ENCODE measurements at places on chromosomes 12 and 14.

GRCh38 chr12:45289245-45290215, 73.6 kb downstream of the ANO6 start:
- DNase-seq: no peak
- no peaks in the 10 kb centered on the region for H3K27me3 ChIP-seq
- H3K27ac ChIP-seq: no peak overlapping the region
- no peaks in the 10 kb centered on the region for H3K4me1 ChIP-seq
- no peaks in the 10 kb centered on the region for H3K36me3 ChIP-seq
- no peak overlapping the region for H3K4me3 ChIP-seq

DNA sequence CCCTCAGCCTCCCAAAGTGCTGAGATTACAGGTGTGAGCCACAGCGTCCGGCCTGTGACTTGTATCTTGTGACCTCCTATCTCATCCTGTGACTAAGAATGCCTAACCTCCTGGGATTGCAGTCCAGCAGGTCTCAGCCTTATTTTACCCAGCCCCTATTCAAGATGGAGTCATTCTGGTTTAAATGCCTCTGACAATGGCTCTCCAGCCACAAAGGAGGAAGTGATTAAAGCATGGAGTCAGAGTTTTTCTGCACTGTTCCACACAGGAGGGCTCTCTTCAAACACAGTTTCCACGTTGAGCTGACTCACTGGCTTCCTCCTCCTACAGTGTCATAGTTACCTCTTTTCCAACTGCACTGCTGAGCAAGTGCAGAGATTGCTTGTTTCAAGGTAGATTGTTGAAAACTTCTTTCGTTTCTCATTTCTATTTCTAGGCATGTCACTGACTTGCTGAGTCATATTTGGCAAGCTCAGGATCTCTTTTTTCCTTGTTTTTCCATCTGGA, 383.8 kb downstream of the PCNX1 start:
- no peaks in the 10 kb centered on the region for H3K36me3 ChIP-seq
- DNase-seq: no peak
- no peaks in the 10 kb centered on the region for H3K4me1 ChIP-seq
- H3K27ac ChIP-seq: no peak overlapping the region

- no peak overlapping the region for H3K27ac ChIP-seq
- H3K4me1 ChIP-seq: no peaks in the 10 kb centered on the region
- DNase-seq: no peak
- no peaks in the 10 kb centered on the region for H3K36me3 ChIP-seq
Measured at GRCh38 chr12:71721783-71722505, 32.7 kb upstream of the RAB21 start.

DNA sequence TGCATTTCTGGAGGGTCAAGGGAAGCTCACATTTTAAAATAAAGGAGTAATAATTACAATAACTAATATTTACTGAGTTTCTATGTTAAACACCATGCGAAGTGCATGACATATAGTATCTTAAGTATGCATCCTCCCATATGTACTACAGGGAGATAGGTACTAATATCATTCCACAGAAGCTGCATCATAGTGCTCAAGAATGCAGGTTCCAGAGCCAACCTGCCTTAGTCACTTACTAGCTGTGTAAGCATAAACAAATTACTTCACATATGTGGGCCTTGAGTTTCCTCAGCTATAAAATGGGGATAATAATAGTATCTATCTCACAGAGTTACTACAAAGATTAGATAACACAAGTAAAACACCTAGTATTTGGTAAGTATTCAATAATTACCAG, 18.3 kb downstream of the ARMH4 start:
- H3K27ac ChIP-seq: no peak overlapping the region
- peaks cover 27% of the 10 kb centered on the region for H3K36me3 ChIP-seq
- H3K27me3 ChIP-seq: no peaks in the 10 kb centered on the region
- no peaks in the 10 kb centered on the region for H3K4me1 ChIP-seq
- DNase-seq: no peak

GRCh38 chr12:68759852-68760251, 13.9 kb downstream of the SLC35E3 start:
- H3K27me3 ChIP-seq: no peaks in the 10 kb centered on the region
- DNase-seq: no peak

DNA sequence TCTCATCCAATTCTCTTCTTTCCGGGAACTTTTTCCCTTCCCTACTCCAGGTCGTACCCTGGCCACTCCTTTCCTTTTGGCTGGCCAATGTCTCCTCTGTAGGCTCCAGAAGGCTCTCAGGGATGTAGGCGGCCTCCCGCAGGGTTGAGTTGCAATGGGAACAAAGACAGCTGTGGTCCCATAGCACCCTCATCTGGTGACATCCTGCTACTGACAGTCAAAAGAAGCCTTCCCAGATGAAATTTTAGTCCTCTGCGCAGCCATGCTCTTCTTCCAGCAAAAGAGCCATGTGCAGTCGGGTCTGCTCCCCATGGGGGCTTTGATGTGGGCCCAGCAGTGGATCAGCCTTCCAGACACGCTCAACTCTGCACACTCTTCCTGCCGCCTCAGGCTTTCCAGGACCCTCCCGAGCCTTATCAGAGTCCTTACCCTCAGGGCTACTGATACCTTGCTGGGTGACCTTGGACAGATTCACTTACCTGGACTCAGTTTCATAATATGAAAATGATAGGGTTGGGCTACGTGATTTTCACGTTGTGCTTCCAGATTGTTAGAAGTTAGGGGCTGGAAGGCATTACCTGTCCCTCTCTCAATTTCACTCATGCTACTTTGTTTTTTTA, 5.5 kb upstream of the CELA1 start:
- no peaks in the 10 kb centered on the region for H3K27me3 ChIP-seq
- H3K27ac ChIP-seq: no peak overlapping the region
- H3K4me3 ChIP-seq: no peak overlapping the region
- DNase-seq: peak; percentile 91

GRCh38 chr12:64889434-64890216, 65.2 kb downstream of the TBC1D30 start:
- peaks cover 7% of the 10 kb centered on the region for H3K4me1 ChIP-seq
- no peak overlapping the region for H3K4me3 ChIP-seq
- peak; percentile 51 for DNase-seq

DNA sequence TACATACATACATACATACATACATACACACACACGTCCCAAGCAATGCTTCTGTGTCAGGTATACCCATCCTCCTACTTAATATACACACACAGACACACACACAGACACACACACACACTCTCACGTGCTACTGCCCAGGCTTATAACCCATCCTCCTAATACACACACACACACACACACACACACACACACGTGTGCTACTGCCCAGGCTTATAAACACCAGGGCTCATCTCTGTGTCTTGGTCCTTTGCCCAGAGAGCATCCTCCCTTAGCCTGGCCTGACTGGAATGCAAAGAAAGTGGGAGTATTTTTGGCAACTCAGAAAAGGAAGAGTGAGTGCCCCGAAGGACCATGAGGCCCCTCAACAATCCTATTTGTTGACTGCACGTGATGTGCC, 129.0 kb downstream of the RBM19 start:
- no peak overlapping the region for H3K27ac ChIP-seq
- no peak overlapping the region for H3K4me3 ChIP-seq
- no peak for DNase-seq
- no peaks in the 10 kb centered on the region for H3K4me1 ChIP-seq
- no peaks in the 10 kb centered on the region for H3K27me3 ChIP-seq
- H3K36me3 ChIP-seq: no peaks in the 10 kb centered on the region

GRCh38 chr14:101233391-101233790, 327.9 kb upstream of the DIO3 start:
- no peak overlapping the region for H3K4me3 ChIP-seq
- no peak overlapping the region for H3K27ac ChIP-seq
- no peak for DNase-seq
- no peaks in the 10 kb centered on the region for H3K36me3 ChIP-seq

DNA sequence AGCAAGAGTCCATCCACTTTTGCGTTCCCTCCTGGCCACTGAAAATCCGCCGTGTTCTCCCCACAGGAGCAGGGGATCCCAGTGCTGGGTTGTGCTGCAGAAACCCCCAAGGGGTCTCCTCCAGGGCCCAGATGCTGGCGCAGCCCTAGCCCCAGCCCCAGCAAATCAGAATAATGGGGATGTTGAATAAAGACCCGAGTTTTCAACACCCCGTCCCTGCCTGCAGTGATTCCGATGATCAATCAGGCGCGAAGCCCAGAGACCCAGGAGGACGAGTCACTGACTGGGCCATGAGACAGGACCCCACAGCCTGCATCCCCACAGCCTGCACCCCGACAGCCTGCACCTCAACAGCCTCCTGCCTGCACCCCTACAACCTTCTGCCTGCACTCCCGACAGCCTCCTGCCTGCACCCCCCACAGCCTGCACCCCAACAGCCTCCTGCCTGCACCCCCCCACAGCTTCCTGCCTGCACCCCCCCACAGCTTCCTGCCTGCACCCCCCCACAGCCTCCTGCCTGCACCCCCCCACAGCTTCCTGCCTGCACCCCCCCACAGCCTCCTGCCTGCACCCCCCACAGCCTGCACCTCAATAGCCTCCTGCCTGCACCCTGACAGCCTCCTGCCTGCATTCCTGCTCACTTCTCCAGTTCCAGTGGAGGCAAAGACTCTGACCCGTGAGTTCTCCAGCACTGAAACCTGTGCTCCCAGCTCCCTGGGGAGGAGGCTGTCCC, 37.2 kb downstream of the TNFAIP2 start:
- no peak for DNase-seq
- H3K27me3 ChIP-seq: no peaks in the 10 kb centered on the region
- no peaks in the 10 kb centered on the region for H3K4me1 ChIP-seq
- no peak overlapping the region for H3K4me3 ChIP-seq
- H3K27ac ChIP-seq: no peak overlapping the region

GRCh38 chr14:55077170-55078151, 26.0 kb downstream of the MAPK1IP1L start:
- H3K27me3 ChIP-seq: no peaks in the 10 kb centered on the region
- no peak overlapping the region for H3K27ac ChIP-seq
- no peak for DNase-seq
- no peak overlapping the region for H3K4me3 ChIP-seq
- no peaks in the 10 kb centered on the region for H3K4me1 ChIP-seq

DNA sequence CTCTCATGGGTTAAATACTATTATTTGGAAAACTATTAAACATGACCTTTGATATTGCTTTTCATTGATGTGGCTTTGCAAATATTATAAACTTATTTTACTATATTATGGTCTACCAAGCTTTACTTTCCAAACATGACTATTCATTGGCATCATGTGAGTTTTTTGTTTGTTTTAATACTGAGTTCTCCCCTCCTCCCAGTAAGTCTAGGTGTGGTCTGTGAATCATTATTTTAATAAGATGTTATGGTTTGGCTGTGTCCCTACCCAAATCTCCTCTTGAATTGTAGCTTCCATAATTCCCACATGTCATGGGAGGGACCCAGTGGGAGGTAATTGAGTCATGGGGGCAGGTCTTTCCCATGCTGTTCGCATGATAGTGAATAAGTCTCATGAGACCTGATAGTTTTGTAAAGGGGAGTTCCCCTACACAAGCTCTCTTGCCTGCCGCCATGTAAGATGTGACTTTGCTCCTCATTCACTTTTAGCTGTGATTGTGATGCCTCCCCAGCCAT, 80.0 kb downstream of the BORCS5 start:
- no peak overlapping the region for H3K4me3 ChIP-seq
- no peak overlapping the region for H3K27ac ChIP-seq
- DNase-seq: no peak
- H3K27me3 ChIP-seq: no peaks in the 10 kb centered on the region
- H3K36me3 ChIP-seq: peaks cover 12% of the 10 kb centered on the region
- no peaks in the 10 kb centered on the region for H3K4me1 ChIP-seq

- no peak overlapping the region for H3K4me3 ChIP-seq
- DNase-seq: no peak
- no peaks in the 10 kb centered on the region for H3K27me3 ChIP-seq
- H3K27ac ChIP-seq: peak overlapping the region; percentile 71
- peaks cover 3% of the 10 kb centered on the region for H3K4me1 ChIP-seq
Measured at GRCh38 chr12:53378724-53379388, 1.1 kb upstream of the SP1 start.

- no peak overlapping the region for H3K27ac ChIP-seq
- H3K4me3 ChIP-seq: no peak overlapping the region
- H3K36me3 ChIP-seq: no peaks in the 10 kb centered on the region
- H3K27me3 ChIP-seq: no peaks in the 10 kb centered on the region
Measured at GRCh38 chr12:45121224-45121623, 70.3 kb upstream of the DBX2 start.

Data from H9 (cell line).